ENCODE measurements at places on chromosomes 5 and 9. TPM values are rescaled to one million over a fixed set of nuclear protein-coding genes. Genes with fewer than 3 reads are reported as not detected.

The SH2D3C gene
- 48.6 TPM for total RNA-seq

The SUSD3 gene
- total RNA-seq = 63.7 TPM

The GABRA1 gene
- not detected for total RNA-seq

The CLIC3 gene
- 3.1 TPM for total RNA-seq

The SPINK9 gene
- not detected for total RNA-seq

The FBN2 gene
- 0.30 TPM for total RNA-seq

The CSF2 gene
- not detected for total RNA-seq

The TMEM8B gene
- 10.5 TPM for total RNA-seq

The WDR31 gene
- total RNA-seq = 0.33 TPM

The TXN gene
- total RNA-seq = 47.9 TPM

The NUTM2G gene
- total RNA-seq = not detected
